ENCODE measurements at places on chromosomes 12 and 14.

- no peak for DNase-seq
Measured at GRCh38 chr12:28814246-28814645, 334.8 kb upstream of the FAR2 start.

- DNase-seq: no peak
Measured at GRCh38 chr14:39868251-39868650, 436.0 kb upstream of the FBXO33 start.

DNA sequence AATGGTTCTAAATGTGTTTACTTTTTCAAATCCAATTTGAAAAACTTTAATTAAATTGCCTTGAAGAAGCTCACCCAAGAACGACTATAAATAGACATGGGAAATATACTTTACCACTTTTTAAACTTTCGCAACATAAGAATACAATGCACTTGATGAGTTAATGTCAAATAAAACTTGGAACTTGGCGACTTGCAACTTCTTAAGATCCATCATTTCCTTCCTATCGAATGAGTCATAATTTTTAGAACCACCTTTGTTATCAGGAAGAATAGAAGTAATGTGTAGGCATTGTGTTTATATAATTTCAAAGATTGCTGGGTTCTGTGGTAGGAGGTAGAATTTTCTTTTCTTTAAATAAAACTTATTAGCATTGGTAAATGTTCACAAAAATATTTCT is 1417.4 kb upstream of the FLRT2 start:
- no peak for DNase-seq

DNA sequence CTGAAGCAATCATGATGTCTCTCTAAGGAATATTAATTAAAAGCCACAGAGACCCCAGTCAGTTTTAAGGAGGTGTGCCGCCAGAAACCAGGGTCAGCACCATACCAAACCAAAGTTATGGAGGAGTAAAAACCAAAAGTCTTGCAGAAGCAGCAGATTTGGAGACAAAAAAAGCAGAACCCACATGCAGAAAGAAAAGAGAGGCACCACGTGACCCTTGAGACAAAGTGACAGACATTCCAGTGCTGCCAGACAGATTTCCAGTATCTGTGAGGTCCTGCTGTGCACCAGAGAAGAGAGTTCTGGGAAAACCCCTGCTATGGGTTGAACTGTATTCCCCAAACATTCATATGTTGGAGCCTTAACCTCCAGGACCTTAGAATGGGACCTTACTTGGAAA is 59.7 kb downstream of the CAPZA3 start:
- DNase-seq: no peak

DNA sequence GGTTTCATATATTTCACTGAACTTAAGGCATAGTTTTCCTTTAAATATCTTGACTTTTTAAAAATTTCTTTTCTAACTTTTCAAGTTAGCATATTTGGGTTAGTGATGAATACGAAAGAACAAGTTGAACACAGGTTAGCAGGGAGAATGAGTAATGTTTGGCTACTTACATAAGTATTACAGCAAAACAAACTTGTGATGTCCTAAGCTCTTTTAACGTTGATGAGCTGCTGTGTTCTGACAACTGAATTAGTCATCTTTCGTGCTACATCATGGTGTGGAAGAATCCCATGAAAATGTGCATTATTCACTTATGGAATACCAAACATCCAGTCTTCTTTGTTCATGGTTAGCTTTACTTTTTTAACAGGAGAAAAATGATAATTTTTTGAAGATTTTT is 36.3 kb upstream of the PDZRN4 start:
- no peak for DNase-seq

DNA sequence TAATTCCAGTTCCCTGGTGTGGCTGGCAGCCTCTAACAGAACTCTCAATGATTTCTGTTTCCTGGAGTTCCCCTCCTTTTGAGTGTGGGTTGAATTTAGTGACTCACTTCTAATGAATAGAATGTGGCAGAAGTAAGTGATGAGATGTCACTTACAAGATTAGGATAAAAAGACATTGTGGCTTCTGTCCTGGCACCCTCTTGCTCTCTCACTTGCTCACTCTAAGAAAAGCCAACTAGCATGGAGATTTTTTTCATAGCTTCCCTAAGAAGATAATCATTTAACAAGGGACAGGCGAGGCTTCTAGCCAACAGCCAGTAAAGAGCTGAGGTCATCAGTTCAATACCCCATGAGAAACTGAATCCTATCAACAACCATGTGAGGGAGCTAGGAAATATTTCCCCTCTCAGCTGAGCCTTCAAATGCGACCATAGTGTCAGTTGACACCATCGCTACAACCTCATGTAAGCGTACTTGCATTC is 156.7 kb downstream of the TMTC3 start:
- DNase-seq: peak; percentile 50

GRCh38 chr12:7269273-7269672 is 34.6 kb upstream of the ACSM4 start:
- no peak for DNase-seq

DNA sequence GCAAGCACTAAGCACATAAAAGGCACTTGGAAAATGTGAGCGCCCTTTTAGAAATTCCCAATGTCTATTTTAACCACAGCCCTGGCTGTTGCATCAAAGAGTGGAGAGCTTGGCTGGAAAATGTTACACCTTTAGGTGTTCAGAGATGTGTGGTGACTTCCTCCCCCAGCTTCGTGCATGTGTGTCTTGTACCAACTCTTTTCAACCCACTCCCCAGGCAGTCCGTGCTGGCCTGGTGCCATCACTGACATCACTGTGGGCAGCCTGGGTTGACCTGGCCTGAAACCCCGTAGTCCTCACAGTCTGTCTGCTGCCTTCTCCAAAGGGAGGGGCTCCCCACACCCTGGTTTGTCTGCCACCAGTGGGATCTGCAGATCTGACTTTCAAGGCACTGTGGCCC is 101.8 kb downstream of the SCARB1 start:
- peak; percentile 79 for DNase-seq

DNA sequence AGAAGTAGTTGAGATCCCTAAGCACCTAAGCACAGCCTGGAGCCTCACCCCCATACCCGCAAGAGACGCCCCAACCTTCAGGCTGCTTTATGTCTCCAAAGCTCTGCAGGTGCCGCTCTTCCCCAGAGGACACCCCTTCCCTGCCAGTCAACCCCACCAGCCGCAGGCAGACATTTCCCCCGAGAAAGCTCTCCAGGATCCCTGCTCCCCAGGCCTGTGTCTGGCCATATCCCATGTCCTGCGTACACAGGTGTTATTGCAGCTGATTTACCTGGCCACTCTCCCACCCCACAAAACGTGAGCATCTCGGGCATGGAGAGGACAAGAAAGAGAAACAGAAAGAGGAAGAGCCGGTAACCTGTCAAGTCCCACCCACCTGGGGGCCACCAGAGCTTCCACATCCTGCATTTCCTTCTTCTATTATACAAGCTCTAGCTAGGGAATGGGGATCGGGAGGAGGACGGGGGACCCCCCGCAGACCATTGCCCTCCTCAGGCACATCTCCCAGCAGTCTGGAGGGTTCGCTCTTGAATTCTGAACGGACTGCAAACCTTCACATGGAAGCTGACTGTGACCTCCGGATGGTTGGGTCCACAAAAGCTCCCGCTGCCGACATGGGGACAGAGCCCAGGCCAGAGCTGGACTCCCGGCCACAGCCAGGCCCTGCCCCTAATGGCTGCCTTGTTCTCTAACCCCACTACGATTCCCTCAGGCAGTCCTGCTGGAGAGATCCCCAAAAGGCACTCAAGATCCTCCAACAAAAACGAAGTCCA is 17.6 kb downstream of the CCDC88C start:
- DNase-seq: no peak

- no peak for DNase-seq
Measured at GRCh38 chr12:132323171-132324010, 6.0 kb downstream of the GALNT9 start.

- no peak for DNase-seq
Measured at GRCh38 chr12:109624467-109624866, 50.9 kb downstream of the MVK start.

GRCh38 chr12:132836795-132837331 is 8.2 kb upstream of the GOLGA3 start:
- DNase-seq: no peak

- DNase-seq: no peak
Measured at GRCh38 chr14:86055512-86056075, 525.6 kb downstream of the FLRT2 start.

DNA sequence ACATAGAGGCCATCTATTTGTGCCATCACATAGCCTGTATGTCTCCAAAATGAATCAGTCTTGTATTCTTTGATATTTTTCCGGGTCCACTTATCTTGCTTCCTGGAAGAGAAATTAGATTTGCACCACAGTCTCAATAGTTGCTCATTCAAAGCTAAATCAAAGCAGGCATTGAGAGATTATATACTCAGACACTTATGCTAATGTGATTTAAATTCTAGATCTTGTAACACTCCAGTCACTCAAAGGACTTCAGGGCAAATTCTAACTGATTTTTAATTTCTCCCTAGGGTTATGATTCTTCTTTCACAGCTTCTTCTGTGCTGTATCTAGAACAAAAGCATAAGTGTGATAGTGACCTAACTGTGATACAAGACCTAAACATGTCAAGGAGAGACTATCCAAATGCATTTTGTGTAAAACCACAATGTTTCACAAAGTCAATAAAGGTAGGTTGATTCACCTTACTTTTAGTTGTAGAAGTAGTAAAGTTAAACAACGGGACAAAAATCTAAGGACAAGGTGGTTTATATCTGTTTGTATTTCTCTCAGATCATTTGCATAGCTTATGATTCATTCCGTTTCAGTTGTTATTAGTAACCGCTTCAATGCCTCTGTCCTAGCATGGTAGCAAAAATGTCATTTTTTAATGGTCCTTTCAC is 26.8 kb downstream of the PLBD1 start:
- no peak for DNase-seq

GRCh38 chr12:843609-844008 is 91.2 kb downstream of the WNK1 start:
- no peak for DNase-seq

DNA sequence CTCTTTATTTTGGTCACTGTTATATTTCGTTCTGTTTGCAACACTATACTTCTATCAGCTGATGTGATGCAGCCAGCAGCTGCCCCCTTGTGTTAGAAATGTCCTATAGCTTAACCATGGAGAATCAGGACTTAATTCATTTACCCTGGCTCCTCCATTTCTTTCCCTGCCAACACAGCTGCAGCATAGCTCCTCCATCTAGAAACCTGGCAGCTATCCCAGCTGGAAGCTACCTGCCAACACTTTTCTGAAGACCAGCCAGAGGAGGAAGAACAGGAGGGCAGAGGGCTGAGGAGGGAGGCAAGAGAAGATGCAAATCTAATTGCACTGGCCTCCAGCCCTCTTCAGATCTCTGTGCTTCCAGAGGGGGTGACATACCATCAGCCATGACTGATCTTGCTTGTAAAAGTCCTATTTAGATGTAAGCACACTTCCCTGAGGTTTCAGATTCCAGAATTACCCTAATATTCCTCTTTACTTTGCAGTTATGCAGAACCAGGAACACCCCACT is 156.8 kb upstream of the TMEM260 start:
- DNase-seq: no peak

DNA sequence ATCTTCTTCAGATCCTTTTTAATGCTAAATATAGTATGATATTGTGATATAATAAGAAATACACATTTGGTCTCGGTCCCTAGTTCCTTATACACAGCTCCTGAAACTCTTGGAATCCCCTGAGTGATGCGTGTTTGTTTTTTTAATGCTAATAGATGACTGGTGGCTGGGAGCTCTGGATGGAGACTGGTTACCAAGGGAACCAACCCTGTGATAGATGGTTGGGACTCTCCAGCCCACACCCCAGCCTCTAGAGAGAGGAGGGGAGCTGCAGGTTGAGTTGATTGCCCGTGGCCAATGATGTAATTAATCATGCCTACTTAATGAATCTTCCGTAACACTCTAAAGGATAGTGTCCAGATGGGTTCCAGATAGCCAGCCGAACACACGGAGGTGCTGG is 140.6 kb downstream of the FBXL14 start:
- no peak for DNase-seq

DNA sequence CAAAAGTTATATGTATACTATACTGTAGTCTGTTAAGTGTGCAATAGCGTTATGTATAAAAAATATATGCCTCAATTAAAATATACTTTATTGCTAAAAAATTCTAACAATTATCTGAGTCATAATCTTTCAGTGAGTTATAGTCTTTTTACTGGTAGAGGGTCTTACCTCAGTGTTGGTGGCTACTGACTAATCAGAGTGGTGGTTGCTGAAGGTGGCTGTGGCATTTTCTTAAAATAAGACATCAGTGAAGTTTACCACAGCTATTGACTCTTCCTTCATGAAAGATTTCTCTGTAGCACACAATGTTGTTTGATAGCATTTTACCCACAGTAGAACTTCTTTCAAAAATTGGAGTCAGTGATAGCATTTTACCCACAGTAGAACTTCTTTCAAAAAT is 23.4 kb downstream of the POLR3B start:
- DNase-seq: no peak

DNA sequence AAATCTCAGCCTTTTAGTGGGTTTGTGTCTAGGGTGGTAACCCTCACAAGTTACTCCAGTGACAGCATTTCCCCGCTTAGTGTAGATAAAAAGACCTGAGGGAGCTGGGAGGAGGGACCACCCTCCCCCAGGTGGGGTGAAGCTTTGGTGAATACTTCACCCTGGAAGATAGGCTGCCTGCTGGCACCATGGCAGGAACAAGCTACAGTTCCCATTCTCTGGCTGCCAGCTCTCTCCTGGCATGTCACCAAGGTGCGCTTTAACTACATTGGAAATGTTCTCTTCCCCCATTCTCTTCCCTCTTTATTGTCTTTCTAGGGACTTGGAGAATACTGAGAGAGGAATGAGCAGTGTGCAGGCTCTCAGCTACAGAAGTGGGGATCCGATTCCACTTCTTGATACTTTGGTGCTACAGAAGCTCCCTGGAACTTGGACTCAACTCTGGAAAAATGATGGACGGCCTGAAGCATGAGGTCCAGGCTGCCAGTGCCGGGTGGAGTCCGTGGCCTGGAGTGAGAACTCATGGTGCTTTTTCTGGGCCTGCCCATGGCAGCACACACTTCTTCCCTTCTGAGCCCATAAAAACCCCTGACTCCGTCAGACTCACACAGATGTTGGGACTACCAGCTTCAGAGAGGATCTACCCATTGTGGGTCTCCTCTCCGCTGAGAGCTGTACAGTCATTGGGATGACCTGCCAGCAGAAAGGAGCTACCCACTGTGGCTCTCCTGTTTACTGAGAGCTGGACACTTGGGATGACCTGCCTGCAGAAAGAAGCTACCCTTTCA is 198.0 kb downstream of the ADGRD1 start:
- no peak for DNase-seq

DNA sequence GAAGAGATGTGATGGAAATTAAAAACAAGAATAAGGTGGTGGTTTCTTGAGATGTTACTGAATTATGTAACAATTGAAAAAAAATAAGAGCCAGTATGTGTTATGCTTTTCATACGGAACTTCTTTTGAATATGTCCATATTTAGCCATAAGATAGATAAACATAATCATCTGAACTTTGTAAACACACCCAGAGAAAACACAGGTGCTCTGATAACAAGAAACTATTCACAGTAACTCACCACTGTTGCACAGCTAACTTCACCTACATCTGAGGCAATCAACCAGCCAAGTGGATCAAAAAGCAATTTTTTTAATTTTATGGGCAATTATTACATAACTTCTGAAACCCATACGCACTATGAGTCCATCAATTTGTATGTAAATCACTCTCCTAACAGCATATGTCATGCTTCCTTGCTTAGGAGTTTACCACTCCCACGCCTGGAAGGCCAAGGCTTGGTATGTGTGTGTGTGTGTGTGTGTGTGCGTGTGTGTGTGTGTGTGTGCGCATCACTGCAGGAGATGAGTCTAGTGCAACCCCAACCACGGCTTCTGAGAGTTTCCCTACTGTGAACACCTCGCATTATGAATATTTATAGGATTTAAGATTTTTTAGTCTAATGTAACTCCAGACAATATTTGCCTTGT is 443.4 kb downstream of the BCAT1 start:
- DNase-seq: no peak
